ENCODE measurements at places on chromosomes 16 and 17. TPM values are rescaled to one million over a fixed set of nuclear protein-coding genes. Genes with fewer than 3 reads are reported as not detected.

- no peaks in the 10 kb centered on the region for H3K36me3 ChIP-seq
- H3K4me1 ChIP-seq, result no peaks in the 10 kb centered on the region
- H3K27me3 ChIP-seq, result no peaks in the 10 kb centered on the region
- DNase-seq, result peak; percentile 31
- no peak overlapping the region for H3K4me3 ChIP-seq
Measured at GRCh38 chr16:29007730-29008593, 23.1 kb downstream of the LAT start.

ELMO3 gene
- total RNA-seq, result 18.7 TPM

DNA sequence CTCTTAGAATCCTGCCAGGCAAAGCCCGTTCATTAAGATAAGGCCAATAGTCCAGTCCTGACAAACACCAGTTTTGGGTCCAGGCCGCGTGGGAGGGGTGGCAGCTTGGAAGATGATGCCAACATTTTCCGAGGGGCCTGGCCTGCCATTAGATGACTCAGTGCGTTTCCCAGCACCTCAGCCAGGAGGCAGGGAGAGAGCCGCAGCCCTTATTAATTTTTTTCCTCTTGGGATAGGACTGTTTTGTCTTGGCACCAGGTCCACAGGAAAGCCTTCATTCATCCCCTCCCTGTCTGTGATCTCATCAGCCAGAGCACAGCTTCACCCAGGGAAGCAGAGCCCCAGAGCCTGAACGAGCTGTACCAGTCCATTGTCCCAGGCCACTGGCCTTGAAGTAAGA lies 4.7 kb upstream of the NDEL1 start:
- no peak overlapping the region for H3K27ac ChIP-seq
- H3K4me1 ChIP-seq, result no peaks in the 10 kb centered on the region
- no peak for DNase-seq
- no peak overlapping the region for H3K4me3 ChIP-seq
- H3K36me3 ChIP-seq, result no peaks in the 10 kb centered on the region

DNA sequence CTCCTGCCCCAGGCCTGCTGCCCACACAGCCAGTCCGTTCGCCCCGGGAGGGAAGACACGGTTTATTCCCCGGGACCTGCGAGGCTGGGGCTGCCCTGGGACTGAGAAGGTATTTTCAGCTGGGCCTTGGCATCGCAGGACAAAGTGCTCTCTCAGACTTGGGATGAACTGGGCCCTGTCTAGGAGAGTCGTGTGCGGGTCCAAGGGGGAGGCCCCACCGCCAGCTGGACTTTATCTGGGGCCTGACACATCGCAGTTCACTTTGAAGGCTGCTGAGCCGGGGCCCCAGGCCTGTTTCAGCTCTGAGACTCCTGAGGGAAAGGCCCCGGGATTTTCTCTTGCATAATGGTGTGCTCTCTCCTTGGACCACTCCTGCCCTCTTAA lies 6.8 kb downstream of the CRISPLD2 start:
- H3K36me3 ChIP-seq, result peaks cover 13% of the 10 kb centered on the region
- DNase-seq, result peak; percentile 43
- H3K4me1 ChIP-seq, result peaks cover 6% of the 10 kb centered on the region
- no peak overlapping the region for H3K4me3 ChIP-seq
- no peaks in the 10 kb centered on the region for H3K27me3 ChIP-seq
- peak overlapping the region; percentile 84 for H3K27ac ChIP-seq

FBXL16 gene
- 0.72 TPM for total RNA-seq

- DNase-seq, result no peak
- peaks cover 2% of the 10 kb centered on the region for H3K27me3 ChIP-seq
- no peak overlapping the region for H3K4me3 ChIP-seq
- H3K36me3 ChIP-seq, result no peaks in the 10 kb centered on the region
- no peaks in the 10 kb centered on the region for H3K4me1 ChIP-seq
- no peak overlapping the region for H3K27ac ChIP-seq
Measured at GRCh38 chr17:34098699-34099098, 156.4 kb upstream of the CCL2 start.

RNF222 gene
- total RNA-seq, result not detected

All from stomach (tissue), 19 donors.